ENCODE measurements at places on chromosomes 5 and 9.

- no peak for DNase-seq
These were observed 169.1 kb upstream of the CDH18 start for GRCh38 chr5:20157089-20157488.

DNA sequence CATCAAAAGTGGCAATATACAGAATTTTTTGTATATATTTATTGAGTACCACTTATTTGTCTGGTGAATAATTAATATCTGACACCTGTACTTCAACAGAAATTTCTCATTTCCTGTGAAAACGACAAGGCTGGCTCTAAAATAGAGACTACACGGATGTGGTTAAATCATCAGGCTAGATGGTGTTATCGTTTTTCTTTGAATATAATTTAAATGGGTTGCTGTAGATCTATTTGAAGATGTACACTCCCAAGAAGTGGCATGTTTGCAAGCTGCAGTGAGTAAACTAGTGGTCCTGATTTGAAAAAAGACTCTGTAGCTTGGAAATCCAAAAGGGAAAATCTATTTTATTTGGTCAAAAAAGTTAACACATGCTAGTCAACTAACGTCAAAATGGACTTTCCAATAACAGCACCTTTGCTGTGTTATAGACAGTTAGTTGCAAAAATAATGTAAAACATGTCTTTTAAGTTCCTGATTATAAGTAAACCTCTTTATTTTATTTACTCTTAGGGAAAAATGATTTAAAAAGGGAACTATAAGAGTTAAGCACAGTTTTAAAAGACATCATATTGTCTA is 13.8 kb downstream of the ST8SIA4 start:
- no peak for DNase-seq

GRCh38 chr9:88270413-88270812 is 117.8 kb upstream of the SPIN1 start:
- no peak for DNase-seq

DNA sequence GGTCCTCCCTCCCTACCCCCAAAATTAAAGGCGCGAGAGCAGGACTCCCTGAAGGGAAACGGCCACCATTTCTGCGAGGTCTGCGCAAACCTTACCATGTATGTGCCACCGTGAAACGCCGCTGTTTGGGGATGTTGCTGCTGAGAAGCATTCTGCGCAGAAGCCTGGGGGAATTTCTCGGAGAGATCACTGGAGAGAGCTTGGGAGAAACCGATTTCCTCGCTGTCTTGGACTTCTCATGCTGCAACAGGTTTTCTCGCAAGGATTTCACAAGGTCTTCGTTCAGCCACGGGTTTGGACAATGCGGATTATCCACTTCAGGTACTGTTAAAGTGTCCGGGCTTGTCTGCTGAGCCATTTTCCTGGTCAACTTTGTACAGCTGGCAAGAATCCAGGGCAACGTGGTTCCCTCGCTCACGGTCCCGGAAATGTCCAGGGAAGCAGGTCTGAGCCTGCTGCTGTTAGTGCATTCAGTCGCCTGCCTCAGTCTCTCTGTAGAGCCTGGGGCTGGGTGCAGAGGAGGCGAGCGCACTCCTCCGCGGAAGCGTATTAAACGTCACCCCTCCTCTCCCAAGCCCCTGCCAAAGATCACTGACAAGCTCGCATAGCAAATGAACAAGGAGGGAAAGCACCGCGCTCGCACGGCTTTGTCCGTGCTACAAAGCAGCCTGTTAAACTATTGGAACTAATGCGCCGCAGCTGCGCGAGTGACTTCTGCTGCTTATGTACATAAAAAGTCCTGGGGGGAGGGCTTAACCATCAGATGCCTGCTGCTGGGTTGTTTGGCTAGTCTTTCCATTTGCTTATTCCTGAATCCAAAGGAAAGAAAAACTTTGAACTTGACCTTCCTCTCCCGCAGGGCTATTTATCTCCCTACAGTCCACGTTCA is 125.1 kb downstream of the PDE4D start:
- no peak for DNase-seq

DNA sequence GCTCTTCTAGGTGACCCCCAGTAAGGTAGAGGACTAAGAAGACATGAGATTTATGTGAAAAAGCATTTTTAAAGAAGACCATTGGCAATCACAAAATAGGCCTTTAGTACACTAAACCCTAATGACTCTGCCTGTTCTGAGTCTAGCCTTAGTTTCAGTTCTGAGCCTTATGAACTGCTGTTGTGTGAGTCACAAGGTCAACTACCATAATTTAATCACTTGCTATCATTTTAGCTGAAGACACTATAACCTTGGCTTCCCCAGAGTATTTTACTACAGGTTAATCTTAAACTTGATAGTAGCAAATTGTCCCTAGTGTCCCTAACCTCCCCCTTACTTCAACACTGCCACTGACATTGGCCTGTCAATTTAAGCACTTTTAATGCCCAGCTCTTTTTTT is 34.4 kb downstream of the APC start:
- DNase-seq: no peak

GRCh38 chr9:38294220-38294960 is 98.1 kb upstream of the ALDH1B1 start:
- no peak for DNase-seq

DNA sequence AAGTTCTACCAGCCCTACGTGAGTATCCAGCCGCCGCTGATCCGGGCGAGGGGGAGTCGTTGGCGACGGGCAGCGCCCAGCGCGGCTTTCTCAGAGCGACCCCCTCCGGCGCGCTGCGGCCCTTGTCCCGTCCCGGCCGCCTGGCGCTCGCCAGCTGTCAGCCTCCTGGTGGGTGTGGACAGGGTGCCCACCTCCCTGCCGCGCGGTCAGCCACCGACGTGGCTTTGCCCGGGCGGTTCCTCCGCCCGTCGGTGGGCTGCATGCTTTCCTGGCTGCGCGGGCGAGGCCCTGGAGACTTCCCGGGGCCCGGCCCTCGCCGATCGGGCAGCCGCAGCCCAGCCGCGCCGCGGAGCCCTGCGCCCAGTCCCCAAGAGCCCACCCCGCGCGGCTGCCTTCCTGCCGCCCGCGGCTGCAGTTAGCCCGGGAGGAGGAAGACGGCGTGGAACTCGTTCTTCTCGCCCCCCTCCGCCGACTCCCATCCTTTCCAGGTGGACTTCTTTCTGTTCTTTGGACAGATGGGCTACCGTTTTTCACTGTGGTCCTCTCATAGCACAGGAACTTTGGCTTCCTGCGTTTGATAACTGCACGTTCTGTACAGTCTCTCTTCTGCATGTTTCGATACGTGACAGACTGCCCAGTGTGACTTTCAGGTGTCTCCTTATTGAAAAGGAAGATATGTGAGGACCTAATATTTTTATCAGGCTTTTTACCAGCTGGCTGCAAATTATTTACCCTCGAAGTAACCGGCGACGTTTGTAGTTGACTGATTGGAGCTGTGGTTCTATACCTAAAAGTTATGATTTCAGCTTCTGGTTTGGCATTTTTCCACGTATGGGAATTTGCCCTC is 577 bp downstream of the AP3S1 start:
- no peak for DNase-seq

DNA sequence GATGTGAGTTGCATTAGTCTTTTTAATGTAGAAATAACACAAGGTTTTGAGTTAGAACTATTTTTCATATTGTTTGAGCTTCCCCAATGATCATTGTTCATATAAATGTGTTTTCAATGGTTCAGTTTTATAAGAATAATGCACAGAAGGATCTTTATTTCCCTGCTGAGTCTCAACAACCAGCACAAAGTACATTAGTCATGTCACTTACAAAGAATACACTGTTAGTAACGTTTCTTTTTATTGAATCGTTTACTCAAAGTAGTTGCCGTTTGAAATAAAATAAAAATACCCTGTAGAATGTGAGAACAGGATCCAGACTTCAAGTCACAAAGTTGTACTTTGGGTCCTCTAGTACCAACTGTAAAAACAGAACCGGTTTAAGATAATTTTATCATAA is 41.5 kb downstream of the ERCC8 start:
- no peak for DNase-seq

DNA sequence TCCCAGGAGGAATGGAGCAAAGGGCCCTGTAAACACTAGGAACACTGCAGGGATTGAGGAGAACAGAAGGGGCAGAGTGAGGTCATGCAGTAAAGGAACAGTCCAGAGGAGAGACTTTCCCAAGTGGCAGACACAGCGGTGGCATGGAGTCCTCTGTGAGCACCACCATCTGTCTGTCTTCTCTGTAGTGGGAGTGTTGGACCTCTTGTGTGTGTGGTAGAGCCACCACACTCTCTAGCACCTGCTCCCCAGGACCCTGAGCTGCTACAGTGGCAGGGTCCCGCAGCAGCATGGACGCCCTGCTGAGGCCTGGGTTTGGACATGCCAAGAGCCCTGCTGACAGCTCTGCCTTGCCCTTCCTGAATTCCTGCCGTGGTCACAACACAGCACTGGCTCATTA is 75.7 kb upstream of the LARP1 start:
- DNase-seq: no peak

GRCh38 chr9:89798547-89799120 is 193.8 kb downstream of the GADD45G start:
- DNase-seq: no peak

GRCh38 chr9:673966-674526 is 167.5 kb upstream of the DMRT1 start:
- no peak for DNase-seq

DNA sequence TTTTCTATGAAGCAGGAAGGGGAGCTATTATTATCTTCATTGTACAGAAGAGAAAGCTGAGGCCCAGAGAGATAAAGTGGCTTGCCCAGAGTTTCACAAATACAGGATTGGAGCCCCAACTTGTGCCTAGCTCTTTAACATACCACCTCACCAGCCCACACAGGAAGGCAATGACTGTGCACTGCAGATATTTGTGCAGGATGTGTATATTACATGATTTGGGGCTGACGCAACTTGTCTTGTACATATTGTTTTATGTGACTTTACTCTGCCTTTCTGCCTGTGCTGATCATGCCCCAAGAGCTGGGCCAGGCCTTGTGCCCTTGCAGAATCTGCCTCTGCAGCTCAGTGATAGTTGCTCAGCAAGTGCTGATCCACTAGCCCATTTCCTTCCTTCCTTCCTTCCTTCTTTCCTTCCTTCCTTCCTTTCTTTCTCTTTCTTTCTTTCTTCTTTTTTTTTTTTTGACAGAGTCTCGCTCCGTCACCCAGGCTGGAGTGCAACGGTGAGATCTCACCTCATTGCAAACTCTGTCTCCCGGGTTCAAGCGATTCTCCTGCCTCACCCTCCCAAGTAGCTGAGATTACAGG is 106.6 kb upstream of the TBCA start:
- no peak for DNase-seq

- DNase-seq: no peak
These were observed 67.6 kb downstream of the ZSWIM6 start for GRCh38 chr5:61399679-61400078.

GRCh38 chr9:109846776-109847175 is 66.8 kb downstream of the PALM2AKAP2 start:
- no peak for DNase-seq

DNA sequence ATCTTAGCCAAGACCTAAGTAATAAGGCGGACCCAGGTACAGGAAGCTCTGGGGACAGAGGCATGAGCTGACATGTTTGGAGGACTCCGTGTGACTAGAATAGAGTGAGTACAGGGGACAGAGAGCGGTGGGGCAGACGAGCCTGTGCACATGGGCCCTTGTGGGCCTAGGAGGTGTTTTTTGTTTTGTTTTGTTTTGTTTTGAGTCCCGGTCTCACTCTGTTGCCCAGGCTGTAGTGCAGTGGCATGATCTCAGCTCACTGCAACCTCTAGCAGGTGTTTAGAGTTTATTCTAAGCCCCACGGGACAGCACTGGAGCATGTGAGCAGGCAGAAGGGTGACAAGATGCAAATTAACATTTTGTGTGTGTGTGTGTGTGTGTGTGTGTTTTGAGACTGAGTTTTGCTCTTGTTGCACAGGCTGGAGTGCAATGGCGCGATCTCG is 3.1 kb upstream of the EEIG1 start:
- no peak for DNase-seq

- DNase-seq: no peak
These were observed 45.5 kb downstream of the PUM3 start for GRCh38 chr9:2798423-2798822.

Data from stimulated activated CD8-positive, alpha-beta memory T cell treated with anti-CD3 and anti-CD28 coated beads, Interleukin-4, amount 100 ng/mL, for 4 hours (primary cell).